Iris pigment epithelial cell (primary cell): ENCODE measurements at places on chromosomes 5 and 9.
A peak's percentile ranks its signal among the peaks of the same experiment; 100 is the strongest.

DNA sequence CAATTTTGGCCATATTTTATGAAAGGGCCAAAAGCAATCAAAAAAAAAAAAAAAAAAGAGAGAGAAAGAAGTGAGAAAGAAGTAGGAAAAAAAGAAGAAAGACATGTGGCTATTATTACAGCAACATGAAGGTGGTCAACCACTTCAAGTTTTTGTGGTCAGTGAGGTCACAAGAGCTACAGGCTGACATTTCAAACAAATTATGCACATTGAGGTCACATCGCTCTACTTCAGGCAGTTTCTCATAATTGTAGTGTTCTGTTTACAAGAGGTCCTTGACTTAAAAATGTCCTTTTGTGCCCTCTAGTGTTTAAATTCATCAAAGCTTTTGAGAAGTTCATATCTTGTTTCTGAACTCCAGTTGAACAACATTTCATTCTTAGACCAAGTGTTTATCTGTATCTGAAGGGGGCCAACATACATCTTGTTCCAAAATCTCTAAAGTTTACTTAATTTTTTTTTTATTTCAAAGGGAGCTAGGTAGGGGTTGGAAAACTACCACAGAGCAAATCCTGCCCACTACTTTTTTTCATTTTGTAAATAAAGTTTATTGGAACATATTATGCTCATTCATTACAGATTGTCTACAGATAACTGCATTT, 513.1 kb downstream of the PDE4D start:
- peak; percentile 98 for DNase-seq

- DNase-seq, result no peak
These were observed 305.7 kb upstream of the KCNN2 start for GRCh38 chr5:114056185-114056538.

DNA sequence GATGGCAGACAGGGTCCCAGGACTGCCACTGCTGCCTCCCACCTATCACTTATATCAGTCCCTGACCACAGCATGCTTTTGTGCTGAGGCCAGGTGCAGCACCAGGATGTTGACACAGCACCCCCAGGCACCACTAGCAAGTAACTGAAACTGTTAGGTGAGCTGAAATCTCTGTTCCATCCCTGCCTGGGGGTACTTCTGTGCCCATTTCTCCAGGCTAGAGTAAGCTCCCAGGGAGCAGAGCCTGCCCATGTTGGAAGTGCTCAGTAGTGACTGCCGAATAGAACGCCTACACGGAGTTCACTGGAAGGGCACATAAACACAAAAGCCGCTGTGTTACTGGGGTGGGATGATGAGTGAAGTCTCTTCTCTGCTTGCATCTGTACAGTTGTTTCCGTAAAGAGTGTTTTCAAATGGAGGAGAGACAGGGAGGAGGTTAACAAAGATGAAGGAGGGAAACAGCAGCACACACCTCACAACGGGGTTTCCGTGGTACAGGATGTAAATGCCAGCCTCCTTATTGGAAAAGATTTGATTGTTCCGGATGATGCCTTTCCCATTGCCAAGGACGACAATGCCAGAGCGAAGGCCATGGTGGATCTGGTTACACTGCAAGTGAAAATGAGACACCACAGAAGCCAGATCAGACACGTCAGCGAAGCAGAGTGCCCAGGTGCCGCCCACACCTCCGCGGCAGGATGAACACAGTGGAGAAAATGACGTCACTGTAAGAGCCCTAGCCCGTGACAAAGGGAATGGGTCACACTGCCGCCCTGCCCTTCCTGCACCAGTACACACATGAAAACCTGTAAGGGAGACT, 43.1 kb downstream of the POLR1E start:
- DNase-seq, result peak; percentile 70

- no peak for DNase-seq
These were observed 28.8 kb downstream of the PDE4D start for GRCh38 chr5:59864718-59865117.

- DNase-seq, result peak; percentile 41
These were observed 17.6 kb upstream of the HAVCR1 start for GRCh38 chr5:157076558-157076957.

- no peak for DNase-seq
These were observed 84.8 kb downstream of the WNK2 start for GRCh38 chr9:93268551-93269314.

DNA sequence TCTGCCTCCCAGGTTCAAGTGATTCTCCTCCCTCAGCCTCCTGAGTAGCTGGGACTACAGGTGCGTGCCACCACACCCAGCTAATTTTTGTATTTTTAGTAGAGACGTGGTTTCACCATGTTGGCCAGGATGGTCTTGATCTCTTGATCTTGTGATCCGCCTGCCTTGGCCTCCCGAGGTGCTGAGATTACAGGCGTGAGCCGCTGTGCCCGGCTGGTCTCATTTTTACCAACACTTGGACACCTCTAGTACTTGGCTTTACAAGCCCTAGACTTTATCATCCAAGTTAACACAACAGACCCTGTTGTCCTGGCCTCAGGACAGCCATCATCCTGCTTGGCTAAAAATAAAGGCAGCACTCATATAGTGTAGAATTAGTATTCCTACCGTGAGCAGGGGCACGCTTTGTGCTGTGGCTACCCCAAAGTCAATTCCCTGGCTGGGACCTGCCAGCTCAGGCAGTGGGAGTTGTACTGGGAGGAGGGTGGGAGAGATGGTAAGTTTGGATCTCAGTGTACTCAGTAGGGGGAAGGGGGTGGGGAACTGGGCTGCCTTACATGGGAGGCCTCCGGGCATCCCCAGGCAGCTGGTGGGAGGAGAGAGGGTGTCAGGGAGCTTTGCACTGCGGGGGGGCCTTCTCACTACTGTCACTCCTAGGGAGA, 6.6 kb downstream of the PDZD2 start:
- no peak for DNase-seq
